ENCODE measurements at places on chromosomes 4 and X.

GRCh38 chrX:31038575-31039326 lies 33.1 kb downstream of the FTHL17 start:
- DNase-seq: no peak

GRCh38 chr4:15906020-15906443 lies 32.5 kb downstream of the FGFBP1 start:
- DNase-seq: no peak

GRCh38 chr4:62940229-62940628 lies 1469.0 kb downstream of the TECRL start:
- DNase-seq: no peak

DNA sequence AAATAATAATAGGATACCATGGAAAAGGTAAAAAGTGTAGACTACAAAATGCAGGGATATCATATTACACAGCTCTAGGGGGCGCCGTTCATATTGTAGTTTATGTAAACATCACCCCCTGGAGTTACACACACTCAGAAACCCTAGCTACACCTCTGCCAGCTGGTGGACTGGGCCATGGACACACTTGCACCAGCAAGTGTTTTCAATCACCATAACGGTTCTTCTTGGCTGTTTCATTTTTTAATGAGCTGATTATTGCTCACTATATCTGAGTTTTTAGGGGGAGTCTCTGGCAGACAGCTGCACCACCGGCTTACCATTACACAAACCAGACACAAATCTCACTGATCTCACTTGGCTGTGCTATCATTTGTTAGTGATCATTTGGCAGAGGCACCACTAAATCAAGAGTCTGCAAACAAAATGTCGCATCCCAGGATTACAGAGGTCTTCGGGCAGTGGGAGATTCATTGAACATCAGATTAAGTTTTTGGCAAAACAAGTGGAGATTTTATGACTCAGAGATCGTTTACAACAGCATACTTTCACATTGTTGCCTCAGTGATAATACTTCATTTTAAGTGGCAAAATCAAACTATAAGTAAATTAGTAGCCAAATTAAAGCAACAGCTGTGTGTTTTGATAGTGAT lies 185.7 kb downstream of the UNC5C start:
- no peak for DNase-seq

DNA sequence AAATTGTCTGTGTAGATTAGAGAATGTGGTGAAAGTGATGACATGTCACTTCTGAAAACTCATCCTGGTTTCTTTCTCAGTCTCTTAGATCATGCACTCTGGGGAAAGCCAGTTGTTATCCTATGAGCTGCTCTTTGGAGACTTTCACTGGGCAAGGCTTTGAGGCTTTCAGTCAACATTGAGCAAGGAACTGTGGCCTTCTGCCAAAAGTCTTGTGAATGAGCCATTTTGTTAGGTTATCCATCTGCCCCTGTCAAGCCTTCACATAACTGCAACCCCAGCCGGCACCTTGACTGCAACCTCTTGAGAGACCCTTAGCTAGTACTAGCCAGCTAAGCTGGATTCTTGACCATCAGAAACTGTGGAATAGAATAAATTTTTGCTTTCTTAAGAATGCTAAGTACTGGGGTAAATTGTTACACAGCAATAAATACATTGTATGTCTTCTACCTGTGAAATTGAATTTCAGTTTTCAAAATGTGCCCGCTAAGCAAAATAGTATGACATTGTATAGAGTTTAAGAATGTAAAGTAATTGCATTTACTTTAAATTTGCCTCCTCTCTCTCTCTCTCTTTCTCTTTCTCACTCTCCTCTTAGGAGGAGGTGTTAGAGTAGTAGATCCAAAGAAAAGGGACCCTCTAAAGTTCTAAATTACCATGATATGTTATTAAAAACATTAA lies 1273.0 kb downstream of the RAPGEF2 start:
- DNase-seq: no peak

GRCh38 chr4:13415068-13415785 lies 68.9 kb downstream of the RAB28 start:
- DNase-seq: no peak

- DNase-seq: no peak
Measured at GRCh38 chr4:53601251-53601764, 10.0 kb upstream of the LNX1 start.

- no peak for DNase-seq
Measured at GRCh38 chrX:111151764-111152163, 55.8 kb downstream of the PAK3 start.

- no peak for DNase-seq
Measured at GRCh38 chrX:33134164-33134563, 77.2 kb downstream of the DMD start.

Measured in gastrocnemius medialis (tissue), 4 donors.